ENCODE measurements at places on chromosomes 2 and 18.

GRCh38 chr18:69259282-69259681 lies 141.4 kb upstream of the DOK6 start:
- DNase-seq = no peak

DNA sequence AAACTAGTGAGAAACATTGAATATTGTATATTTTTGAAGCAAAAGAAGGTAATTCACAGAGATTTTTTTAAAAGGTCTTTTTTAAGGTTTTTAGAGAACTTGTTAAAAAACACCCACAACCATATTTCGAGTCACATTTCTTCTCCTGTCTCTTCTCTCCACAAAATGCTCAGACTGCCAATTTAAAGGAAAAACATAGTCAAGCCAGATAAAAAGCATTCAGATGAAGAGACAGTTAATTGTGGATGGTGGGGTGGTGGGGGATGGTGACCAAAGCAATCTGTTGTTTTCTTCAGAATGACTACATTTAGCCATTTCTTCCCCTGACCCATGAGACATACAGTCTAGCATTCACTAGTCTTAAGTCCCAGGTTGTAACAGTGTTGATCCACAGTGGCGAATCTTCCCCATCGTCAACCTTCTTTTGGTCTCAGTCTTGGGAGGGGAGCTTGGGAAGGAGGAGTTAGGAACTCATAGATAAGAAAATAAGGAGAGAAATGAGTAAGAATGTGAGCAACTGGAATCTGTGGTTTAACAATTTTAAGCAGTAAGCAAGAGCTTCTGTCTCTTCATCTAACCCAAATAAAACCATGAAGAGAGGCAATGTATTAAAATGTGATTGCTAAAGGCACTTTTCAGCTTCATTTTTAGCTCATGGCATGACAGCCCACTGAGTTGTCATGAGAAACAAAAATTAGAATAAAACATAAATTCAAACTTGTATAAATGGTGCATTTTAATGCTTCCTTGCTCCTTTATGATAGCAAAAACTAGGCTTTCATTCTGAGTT lies 413.7 kb upstream of the FSHR start:
- no peak for DNase-seq

- DNase-seq = no peak
Observed at GRCh38 chr2:145351864-145352425, 832.0 kb upstream of the ZEB2 start.

GRCh38 chr2:73268830-73269685 lies 15.2 kb downstream of the FBXO41 start:
- DNase-seq = no peak

GRCh38 chr2:22517141-22517540 lies 867.8 kb upstream of the KLHL29 start:
- no peak for DNase-seq

GRCh38 chr2:195658541-195658890 lies 1.5 kb downstream of the SLC39A10 start:
- DNase-seq = peak; percentile 65

GRCh38 chr18:69518989-69519388 lies 118.3 kb downstream of the DOK6 start:
- no peak for DNase-seq

DNA sequence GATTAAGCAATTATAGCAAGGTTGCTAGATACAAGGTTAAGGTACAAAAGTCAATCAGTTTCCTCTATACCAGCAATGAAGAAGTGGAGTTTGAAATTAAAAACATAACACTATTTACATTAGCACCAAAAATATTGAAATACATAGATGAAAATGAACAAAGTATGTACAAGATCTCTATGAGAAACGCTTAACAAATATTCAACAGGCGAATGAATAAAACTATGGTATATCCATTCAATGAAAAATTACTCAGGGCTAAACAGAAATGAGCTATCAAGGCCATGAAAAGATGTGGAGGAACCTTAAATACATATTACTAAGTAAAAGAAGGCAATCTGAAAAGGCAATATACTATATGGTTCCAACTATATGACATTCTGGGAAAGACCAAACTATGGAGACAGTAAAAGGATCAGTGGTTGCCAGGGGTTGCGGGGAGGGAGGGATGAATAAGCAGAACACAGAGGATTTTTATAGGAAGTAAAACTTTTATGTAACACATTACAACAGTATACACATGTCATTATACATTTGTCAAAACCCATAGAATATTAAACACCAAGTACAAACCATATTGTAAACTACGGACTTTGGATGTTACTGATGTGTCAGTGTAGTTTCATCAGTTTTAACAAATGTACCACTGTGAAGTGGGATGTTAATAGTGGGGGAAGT lies 62.1 kb downstream of the RMDN2 start:
- no peak for DNase-seq

DNA sequence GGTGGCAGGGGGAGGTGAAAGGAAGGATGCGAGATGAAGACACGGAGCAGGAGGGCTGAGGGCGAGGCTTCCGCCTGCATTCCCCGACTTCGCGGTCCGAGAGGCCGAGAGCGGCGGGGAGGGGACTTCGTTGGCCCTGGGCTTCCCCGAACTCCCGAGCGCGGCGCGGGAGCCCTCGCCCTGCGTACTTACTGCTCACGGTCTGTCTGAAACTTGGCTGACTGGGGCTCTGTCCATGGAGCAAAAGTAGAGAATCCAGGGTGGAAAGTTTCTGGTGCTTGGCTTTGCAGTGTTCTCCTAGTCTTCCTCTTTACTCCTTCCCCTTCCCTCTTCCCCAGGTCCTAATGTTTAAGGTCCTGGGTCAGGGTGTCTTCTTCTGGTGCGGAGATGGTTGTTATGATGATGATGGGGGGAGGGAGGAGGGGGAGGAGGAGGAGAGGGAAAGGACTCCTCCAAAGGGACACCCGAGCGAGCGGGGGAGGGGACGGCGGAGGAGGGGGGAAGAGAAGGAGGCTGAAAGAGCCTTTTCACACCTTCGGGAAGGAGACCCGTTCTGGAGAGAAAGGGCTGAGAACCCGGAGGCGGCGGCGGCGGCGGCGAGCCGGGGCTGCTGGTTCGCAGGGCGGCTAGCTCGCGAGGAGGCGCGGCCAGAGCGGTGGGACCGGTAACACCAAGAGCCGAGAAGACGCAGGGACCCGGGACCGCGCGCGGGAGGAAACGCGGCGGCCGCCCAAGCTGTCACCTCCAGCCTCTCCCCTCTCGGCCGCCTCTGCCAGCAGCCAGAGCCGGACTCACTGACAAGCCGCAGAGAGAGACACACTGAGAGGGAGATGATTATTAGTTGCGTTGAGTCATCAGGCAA lies at the start of gene SATB2:
Gene SATB2 (minus strand): TSS at position 793 of the 862 bp plus-strand sequence. CDS start 1,902 bp downstream, outside the sequence.
- DNase-seq = no peak

DNA sequence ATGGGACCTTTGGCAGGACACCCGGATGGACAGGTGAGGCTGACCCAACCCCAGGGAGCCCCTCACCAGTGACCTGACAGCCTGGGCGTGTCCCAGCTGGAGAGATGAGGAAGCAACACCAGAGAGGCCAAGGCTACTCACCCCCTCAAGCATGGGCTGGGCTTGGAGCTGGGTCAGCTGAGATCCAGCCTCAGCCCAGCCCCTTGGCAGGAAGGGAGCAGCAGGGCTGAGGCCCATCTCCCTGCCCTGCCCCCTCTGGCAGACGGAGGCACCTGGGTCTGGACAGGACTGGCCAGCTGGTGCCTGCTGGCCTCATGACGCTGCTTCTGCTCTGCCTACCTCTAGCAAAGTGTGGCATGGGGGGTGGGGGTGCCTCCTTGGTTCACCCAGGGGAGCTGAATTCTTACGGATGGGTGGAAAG lies 37.8 kb downstream of the HS6ST1 start:
- DNase-seq = no peak

GRCh38 chr2:214057986-214058385 lies 352.9 kb upstream of the VWC2L start:
- no peak for DNase-seq

DNA sequence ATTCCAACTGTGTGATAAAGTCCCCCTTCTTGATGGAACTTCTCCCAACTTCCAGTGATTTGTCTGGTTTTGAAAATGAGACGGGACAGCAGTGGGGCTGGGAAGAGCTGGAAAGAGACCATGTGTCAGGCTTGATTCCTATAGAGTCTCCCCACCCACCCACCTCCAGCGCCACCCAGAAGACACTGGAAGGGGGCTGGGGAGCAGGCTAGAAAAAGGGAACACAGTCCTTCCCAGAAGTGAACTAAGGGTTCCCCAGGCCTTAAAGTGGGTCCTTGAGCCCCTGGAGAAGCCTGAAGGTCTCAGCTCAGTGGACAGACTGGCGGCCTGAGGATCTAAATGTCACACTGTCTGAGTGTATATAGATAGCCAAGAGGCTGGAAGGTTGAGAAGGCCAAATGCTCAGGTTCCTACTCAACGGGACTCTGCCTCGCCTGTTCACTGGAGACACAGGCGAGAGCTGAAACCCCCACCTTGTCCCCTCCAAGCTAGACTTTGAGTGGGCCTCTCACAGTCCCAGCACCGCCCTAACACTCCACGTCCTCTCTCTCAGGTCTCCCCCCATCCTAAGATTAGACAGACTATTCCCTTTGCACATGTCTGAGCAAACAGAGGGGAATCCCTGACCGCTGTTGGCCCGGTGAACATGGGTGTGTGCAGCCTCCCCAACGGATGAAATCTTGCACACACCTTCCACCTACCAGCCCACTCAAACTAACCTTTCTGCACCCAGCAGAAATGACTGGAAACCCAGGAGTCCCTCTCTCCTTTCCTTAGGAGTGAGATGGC lies 1.6 kb downstream of the PKDCC start:
- no peak for DNase-seq

Data from Panc1 (cell line).